Caudate nucleus (tissue), 63 donors: ENCODE measurements at places on chromosomes 7 and 10.

DNA sequence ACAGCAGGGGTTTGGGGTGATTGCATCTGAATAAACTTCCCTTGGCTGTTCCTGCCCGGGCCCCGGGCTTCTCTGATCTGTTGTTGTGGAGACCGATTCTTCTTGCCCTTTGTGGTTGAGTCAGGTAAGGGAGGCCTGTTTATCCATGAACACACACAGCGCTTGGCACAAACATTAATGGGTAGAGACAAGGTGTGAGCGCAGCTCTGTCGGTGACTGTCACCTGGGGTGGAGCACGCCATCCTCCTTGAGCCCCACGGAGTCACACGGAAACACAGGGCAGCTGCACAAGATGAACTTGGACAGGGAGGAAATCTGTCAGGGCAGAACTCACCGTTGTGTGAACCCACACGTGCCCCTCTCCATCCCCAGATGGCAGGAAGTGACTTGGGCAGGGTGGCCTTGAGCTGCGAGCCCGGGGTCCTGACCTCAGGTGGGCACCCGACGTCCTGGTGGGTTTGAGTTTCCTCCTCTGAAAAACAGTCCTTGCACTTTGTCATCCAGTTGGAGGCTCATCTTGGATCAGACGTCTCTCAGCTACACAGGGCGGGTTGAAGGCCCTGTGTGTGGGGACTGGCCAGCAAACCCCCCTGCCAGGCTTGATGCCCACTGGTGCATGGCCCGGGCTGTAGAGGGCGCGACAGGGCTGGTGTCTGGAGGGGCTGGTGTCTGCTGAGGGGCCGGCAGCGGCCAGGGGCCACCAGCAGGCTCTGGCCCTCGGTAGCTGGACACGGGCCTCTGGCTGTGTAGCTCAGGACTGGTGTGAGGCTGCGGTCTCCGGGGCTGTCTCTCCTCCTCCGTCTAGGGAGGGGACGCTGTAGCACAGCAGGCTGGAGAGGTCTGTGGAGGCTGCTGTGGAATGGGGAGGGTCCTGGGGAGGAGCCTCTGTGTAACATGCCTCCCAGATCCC is 24.2 kb upstream of the SHH start:
- DNase-seq = no peak

DNA sequence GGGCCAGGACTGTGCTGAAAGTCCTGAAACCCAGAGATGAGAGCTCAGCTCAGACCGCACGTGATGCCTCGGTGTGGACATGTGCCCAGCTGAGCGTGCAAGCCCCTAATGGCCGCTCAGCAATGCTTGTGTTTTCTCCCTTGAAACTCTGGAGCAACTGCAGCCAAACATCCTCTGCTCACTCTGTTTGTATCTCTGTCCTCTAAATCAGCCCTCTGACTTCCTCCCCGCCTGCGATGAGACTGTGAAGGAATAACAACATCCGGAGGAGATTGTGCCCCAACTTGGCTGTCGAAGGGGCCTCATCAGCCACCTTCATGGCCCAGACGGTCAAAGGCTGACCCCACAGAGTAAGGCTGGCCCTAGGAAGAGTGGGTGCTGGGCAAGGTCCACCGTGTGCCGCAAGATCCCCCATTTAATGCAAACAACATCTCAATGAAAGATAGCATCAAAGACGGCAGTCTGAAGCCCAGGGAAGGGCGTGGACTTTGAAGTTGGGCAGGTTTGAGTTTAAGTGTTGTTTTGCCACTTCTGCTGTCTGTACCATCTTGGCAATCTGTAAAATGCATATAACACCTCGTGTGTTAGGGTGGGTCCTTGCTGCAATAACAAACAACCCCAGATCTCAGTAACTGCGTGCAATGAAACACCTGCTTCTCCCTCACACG is 39.9 kb downstream of the CALML3 start:
- DNase-seq = no peak

DNA sequence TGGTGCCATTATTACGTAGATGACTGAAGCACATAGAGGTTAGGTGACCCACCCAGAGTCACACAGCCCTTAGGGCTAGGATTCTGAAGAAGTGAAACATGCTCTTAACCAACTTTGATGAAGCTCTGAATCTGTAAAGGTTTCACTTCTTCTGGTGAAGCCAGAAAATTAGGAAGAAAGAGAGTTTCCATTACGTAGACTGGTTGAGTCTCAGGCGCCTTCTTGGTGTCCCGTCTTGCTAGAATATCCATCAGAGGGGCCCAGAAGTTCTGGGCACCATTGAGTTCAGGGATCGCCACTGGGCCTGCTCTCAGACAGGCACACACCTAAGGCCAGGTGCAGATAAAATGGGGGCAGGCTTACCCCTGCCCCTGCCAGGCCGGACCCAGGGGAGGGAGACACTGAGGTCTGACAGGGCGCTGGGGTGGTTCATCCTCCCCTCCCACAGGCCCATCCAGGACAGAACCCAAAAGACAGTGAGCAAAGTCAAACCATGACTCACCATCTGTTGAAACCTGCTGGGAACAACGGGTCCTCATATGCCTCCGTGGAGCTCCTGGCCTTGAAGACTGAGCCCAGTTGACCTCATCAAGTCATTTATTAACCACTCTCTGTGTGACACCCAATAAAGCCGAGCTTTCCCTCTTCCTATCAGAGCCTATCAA is 33.2 kb downstream of the DRGX start:
- no peak for DNase-seq

DNA sequence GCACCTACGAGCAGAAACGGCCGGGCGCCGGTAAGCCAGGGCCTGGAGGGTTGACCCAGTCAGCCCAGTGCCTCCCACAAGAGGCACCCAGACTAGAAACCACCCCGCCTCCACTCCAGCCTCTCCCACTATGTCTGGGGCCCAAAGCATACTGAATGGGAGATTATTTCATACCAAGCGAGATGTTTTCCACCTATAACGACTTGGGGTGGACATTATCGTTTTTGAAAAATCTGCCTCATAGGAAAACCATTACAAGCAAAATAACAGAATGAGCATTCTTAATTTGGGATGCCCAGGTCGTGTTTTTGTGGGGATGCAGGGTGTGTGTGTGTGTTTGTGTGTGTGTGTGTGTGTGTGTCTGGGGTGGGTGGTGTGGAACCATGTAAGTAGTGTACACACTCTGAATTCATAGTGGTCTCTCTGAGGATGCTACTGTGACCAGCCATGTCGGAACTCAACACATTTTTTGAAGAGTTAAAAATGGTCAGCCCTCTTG is 1.6 kb downstream of the HOXA6 start:
- DNase-seq = no peak

DNA sequence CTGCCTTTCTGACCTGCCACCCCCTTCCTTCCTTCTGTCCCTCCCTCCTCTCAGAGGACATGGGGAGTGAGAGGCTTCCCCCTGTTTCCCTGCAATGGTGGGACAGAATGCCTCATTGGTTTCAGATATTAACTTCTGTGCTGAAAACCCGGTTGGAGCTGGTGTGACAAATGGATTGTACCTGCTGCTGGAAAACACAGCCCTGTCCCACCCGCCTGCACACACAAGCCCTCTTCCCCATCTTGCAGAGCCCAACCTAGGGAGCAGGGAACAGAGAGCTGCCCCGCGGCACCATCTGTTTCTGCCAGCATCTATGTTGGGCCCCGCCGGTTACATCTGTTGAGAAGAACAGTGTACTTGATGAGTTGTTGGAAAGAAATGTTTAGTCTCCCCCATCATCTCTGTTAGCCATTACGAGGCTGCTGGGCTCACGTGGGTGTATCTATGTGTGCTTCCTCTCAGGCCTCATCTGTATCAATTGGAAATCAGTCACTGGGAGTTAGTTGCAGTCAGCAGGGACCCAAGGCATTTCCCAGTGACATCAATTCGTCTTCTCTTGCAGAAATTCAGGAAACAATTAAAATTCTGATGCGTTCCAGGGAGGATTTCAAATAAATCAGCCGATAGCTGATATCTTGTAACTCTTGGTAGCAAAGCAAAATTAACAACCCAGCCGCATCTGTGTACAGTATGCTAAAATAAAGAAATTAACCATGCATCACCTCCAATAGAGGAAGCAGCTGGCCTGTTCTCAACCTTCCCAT is 725.6 kb upstream of the GALNT17 start:
- no peak for DNase-seq

- no peak for DNase-seq
Observed at GRCh38 chr10:86260564-86260963, 106.0 kb downstream of the GRID1 start.

DNA sequence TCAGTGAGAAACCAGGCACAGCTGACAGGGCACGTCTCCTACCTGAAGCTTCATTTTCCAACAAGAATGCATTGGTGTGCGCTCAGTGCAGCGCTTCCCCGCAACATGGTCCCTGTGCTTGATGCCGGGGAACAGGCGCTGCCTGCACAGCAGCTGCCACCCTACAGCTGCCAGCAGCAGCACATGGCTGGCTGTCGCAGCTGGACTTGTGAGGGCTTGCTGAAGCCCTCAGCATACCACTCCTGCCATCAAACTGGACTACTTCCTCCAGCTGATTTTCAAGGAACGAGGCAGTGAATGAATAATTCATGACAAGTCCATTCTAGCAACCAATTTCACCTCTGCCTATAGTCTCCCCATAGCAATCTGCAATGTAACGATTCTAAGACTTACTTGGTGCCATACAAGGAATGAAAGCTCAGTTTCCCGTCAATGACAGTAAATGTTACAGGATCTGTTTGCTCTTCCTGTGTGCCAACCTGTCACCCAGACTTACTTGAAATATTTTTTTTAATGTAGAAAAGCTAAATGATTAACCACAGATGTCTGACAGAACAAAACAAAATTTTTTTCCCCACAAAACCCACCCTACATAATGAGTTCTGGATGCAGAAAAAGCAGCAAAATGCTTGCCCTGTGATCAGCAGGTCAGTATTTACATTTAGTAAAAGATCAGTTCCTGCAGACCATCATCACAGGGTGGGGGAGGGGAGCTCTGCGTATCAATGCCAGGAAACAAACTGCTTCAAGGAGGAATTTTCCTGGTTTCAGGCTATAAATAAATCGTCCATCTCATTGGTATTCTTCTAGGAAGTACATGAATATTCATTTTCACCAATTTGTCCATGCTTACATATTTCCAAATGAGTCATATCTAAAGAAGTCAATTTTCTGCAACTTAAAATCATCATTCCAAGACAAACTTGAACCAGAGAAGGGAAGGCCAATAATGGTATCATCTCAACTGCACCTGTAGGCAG is 140.6 kb downstream of the ALOX5 start:
- DNase-seq = peak; percentile 52

DNA sequence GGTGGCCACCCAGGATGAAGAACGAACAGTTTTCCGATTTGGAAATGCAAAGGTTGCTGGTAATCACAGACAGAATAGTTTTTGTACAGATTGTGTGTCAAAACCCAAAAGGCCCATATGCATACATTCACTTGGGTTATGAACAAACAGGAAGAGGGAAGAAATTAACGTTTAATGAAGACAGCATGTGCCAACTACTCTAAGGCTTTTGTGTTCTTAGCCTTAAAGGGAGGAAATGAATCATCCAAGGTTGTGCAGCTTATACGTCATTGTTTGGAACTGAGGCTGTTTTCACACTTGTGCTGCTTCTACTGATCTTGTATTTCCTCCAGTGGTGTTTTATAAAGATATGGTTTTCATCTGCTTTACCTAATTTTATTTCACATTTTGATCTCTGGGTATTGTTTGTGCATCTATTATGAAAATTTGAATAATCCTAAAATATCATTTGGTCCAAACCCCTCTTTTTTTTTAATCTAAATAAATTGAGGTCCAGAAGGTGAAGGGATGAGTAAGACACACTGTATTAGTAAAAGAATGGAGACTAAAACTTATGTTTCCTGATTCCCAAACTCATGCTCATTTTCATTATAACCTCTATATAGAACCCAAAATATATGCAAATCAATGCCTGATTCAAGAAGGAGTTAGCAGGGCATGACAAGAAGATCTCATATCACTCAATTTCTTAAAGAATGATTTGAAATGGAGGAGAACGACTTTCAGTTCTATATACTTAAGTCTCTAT is 373.1 kb downstream of the THSD7A start:
- DNase-seq = no peak

DNA sequence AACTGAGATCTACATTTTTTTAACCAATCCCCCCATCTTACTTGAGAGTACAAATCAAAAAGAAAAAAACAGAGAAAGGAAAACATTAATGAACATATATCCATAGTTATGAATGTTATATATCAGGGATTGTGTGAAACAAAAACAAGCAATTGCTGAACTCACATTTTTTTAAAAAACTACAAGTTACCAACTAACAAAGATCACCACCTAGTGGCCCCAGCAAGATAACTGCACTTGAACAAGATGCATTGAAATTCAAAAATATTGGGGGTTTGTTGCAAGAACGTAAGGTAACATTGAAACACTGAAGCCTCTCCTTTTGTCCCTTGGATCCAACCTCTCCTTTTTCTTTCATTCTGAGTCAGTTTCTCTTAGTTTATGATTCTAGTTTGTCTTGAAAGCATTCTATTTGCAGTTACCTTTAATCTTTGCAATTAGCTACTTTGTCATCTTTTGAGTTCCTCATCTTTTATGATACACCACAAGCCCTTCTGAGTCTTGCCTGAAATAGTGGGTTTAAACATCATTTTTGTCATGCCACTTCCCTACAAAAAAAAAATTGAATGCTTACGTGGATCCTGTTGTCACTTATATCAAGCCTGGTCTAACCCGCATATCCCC is 87.3 kb upstream of the TES start:
- DNase-seq = no peak

DNA sequence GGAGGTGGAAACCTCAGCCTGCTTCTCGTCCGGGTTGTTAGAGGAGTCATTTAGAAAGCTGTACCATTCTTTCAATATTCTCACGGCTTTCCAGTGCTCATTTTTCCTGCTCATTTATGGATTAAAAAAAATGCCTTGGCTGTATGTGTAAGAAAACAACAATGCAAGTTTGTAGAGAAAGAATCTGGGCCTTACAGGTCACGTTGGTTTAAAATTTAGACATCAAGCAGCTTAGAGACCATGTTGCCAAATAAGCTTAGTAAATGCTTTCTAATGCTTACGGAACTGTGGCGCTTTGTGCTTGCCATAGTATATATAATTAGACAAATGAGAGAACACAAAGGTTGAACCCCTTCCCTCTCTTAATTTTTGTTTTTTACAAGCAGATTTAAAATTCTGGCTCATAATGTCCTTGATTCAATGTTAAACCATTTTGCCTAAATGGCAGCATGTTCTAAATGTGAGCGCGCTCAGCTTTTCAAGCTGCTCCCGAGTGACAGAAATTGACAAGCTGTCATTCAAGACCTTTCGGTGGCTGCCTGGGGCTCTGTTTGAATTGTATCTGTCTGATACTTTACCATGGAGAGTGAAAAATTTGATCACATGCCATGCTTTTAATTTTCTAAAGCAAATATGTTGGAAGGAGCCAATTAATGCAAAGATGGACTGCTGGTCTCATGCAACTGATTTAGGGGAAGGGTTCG is 1.1 kb downstream of the ARMS2 start:
- no peak for DNase-seq

GRCh38 chr7:29243910-29244655 is 49.5 kb downstream of the CHN2 start:
- no peak for DNase-seq
